GDM1 (cell line): ENCODE measurements at places on chromosomes 5 and 9.

- no peak for DNase-seq
Observed at GRCh38 chr9:33489066-33489465, 15.3 kb upstream of the NOL6 start.

DNA sequence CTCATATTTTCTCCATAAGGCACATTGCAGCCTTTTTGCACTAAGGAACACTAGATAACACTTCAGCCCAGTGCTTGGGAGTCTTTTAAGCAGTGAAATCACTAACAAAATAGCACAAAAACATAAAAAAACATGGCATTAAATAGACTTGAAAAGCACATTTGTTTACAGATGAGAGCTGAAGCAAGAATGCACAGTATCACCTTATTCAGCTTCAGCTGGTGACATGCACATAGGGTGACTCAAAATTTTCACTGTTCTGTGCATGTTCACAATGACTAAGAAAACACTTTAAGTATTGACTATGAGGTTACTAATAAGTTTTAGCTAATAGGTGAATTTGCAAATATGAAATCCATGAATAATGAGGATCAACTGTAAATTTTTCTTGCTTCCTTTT, 293.9 kb upstream of the TARS1 start:
- DNase-seq: no peak

DNA sequence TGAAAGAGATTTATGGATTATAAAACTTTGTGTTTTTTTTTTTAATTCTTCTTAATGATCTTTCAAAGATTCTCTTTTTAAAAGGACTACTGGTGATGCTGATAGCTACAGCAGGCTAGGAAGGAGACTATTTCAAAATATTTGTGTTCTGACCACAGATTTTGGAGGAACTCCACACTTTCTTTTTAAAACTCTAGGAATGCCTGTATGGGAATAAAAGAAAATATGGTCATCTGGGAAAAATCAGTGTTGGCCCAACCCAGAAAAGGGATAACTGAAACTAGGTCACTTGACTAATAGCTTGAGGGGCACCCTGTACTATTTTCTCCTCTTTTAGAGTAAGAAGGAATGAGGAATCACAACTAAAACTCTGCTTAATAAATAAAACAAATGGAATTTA, 97.6 kb upstream of the ADAMTS19 start:
- DNase-seq: no peak

GRCh38 chr5:77028631-77029375, 1.4 kb upstream of the AGGF1 start:
- no peak for DNase-seq
